ENCODE measurements at places on chromosomes 1 and 21.

- no peak for DNase-seq
Observed at GRCh38 chr1:159921251-159921650, 4.1 kb downstream of the TAGLN2 start.

GRCh38 chr1:222014001-222014400 lies 272.1 kb upstream of the DUSP10 start:
- no peak for DNase-seq

- DNase-seq, result no peak
Observed at GRCh38 chr21:27721675-27722074, 754.8 kb upstream of the ADAMTS5 start.

GRCh38 chr1:93447481-93448291 lies at the start of gene FNBP1L:
FNBP1L (plus strand) TSS chr1:93448118; CDS start chr1:93448282, 164 bp downstream.
- no peak for DNase-seq

- DNase-seq, result no peak
Observed at GRCh38 chr1:203098914-203099520, 13.2 kb upstream of the MYOG start.

DNA sequence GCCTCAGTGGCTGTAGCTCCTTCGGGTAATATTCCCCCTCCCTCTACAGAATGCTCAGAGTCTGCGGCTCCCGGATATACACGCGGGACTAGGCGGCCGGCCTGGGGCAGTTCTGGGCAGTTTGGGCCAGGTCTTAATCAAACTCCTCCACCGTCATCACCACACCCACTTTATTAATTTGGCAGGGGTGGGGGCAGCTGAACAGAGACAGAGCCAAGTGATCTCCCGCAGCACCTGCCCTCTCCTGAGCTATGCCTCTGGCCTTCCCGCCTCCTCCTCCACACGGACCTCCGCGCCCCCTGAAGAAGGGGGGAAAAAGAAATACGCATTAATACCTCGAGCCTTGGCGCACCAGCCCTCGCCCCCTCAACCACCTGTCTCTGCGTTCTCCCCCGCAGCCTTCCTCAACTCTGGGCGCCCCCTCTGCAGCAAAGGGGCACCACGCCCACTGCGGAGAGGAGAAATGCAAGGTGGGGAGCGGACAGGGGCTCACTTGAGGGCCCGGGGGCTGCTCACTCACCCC lies 42.6 kb downstream of the CD34 start:
- DNase-seq, result peak; percentile 53

- no peak for DNase-seq
Observed at GRCh38 chr1:40394491-40395172, 21.1 kb downstream of the SMAP2 start.

DNA sequence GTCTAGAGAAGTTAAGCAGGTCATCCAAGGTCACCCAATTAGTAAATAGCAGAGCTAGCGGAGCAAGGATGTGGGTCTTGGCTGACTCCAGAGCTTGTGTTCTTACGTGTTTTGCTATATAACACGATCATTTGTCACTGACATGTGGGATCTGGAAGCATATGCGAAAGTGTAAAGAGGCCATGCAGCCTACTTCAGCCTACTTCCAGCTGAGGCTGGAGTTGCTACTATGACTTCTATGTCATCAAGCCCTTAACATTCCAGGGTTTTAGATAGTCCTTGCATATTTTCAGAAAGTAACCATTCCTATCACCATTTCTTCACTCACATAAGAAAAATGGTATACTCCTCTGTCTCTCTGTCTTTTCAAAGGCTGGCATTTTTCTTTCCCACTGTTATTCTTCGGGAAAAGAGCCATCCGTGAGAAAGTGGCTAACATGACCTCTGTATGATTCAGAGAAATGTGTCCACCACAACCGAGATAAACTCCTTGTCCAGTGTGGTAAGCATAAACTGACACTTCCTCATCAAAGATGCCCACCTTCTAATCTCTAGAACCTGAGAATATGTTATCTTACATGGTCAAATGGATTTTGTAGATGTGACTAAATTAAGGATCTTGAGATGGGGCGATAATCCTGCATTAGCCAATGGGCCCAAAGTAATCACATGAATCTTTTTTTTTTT lies 24.0 kb upstream of the ABL2 start:
- no peak for DNase-seq

DNA sequence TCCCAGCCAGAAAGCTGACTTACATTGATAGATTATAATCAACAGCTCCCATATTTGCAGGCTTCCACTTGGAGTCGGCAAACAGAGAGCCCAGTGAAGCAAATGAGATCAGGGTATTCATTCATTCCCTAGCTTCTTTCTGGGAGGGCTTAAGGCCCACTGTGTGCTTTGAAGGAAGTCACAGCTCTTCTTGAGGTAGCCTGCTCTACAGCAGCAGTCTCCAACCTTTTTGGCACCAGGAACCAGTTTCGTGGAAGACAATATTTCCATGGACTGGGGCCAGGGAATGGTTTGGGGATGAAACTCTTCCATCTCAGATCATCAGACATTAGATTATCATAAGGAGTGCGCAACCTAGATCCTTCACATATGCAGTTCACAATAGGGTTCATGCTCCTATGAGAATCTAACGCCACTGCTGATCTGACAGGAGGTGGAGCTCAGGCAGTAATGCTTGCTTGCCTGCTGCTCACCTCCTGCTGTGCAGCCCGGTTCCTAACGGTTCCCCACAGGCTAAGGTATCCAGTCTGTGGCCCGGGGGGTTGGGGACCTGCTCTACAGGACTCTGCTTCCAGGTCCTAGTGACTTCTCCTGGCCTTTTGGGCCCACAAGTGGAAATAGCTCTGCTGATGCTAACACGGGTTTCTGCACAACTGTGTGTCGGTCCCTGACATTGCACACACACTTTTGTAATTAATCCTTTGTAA lies 13.7 kb upstream of the ADAM30 start:
- no peak for DNase-seq

DNA sequence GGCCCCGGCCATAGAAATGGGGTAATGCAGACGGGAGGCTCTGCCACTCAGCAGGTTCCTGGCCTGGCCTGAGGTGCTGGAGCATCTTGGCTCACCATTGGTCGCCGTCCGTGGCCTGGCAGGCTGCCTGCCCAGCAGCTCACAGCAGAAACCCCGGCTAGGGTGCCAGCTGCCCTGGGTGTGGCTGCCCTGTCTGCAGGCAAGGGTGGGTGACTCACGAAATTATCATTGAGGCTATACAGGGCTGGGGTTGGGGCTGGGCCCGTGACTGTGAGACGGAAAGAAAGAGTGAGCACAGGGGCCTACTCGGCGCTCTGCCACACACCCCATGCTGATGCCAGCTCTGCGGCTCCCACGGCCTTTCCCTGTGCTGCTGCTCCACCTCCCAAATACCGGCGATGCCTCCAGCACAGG lies 8.0 kb upstream of the PKP1 start:
- peak; percentile 77 for DNase-seq

DNA sequence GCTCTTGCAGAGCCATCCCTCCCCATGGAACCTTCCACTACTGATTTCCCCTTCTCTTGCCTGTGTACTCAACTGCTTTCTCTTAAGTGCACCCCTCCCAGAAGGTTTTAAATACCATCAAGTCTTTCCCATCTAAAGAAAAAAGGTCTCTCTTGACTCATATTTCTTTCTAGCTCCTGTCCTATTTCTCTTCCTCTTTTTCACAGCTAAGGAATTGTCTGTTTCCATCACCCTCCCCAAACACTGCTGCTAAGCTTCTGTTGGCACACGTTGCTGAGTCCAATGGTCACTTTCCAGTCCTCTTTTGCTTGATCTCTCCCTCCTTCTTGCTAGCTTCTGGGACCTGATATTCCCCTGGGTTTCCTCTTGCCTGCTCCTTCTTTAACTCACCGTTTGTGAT lies 13.3 kb upstream of the GNL2 start:
- DNase-seq, result no peak

GRCh38 chr1:2802421-2802961 lies 998 bp upstream of the TTC34 start:
- no peak for DNase-seq

DNA sequence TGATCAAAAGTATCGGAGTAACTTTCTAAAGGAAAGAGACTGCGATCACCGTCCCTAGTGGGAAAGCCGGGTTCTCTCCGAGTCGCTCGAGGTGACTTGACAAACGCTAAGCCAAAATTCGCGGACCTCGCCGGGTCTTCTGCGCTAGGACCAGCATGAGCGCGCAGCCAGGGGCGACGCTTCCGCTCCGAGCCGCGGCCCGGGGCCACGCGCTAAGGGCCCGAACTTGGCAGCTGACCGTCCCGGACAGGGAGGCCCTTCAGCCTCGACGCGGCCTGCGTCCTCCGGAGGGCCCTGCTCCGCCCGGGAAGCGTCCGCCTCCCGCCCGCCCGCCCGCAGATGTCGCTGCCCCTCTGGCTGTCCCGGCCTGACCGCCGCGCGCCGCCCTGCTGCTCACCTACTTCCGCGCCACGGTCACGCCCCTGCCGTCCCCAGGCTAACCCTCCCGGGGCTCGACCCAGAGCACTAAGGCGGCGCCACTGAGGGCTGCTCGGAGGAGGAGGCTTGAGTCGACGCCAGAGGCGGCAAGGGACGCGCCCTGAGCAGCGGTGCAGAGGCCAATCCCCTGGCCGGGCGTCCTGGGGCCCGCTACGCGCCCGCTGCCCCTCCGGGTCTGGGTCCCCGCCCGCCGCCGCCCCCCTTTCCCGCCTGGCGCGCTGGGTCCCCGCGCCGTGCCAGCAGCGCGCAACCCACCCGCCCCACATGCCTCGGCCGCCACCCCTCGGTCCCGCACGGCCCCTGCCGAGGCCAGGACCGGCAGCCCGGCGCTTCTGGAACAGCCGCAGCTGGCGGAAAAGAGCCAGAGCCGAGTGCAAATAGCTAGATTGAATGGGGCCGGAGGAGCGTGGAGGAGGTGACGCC lies 896 bp upstream of the DUSP10 start:
- DNase-seq, result peak; percentile 89

GRCh38 chr1:244435562-244436205 lies 16.0 kb downstream of the ADSS2 start:
- no peak for DNase-seq

DNA sequence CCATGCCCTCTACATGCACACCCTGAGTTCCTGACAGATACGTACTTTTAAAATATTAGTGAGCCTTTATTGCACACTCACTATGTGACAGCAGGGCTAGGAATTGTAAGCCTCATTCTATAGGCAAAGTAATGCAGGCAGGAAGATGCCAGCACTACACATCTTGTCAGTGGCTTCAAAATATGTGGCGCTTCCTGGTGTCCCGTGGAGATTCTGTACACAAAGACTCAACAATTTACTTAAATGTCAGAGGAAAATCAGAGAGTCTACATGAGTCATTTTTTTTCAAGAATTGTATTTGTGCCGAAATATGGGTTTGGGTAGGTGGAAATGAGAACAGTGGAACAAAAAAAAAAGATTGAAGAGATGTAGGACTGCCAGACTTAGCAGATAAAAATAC lies 27.6 kb downstream of the RNASEL start:
- no peak for DNase-seq

All from tibial artery (tissue), 4 donors.